ENCODE measurements at places on chromosomes 12 and 14.

DNA sequence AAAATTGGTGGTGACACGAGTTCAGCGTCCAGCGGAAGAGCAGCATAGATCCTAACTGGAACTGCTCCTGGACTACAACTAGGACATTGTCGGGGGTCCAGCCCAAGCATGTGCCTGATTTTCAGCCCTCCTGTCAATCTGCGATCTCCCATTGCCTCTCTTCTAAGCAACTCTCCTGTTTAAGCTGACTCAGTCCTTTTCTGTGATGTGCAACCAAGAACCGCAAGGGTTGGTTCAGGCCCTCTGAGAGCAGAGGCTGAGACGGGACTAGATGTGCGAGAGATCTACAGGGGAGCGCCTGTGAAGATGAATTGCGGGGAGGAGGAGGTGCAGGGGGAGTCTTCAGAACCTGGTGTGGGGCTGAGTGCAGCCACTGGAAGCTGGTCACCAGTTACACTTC, 3.7 kb upstream of the PAPLN start:
- DNase-seq = no peak

- no peak for DNase-seq
Measured at GRCh38 chr12:6077692-6078083, 46.8 kb downstream of the VWF start.

GRCh38 chr12:131775392-131776236, 52.6 kb upstream of the MMP17 start:
- no peak for DNase-seq

DNA sequence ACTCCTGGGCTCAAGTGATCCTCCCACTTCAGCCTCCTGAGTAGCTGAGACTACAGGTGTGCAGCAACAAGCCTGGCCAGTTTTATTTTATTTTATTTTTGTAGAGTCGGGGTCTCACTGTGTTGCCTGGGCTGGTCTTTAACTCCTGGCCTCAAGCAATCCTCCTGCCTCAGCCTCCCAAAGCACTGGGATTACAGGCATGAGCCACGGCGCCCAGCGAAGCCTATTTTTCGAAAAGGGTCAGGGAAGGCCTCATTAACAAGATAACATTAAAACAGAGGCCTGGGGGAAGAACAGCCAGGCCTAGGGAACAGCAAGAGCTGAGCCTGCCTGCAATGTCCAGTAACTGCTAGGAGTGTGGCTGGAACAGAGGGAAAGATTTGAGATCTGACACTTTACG, 36.1 kb upstream of the VRK1 start:
- no peak for DNase-seq

All from NCI-H2029 (cell line).